ACHN (cell line): ENCODE measurements at places on chromosomes 13 and 19.

DNA sequence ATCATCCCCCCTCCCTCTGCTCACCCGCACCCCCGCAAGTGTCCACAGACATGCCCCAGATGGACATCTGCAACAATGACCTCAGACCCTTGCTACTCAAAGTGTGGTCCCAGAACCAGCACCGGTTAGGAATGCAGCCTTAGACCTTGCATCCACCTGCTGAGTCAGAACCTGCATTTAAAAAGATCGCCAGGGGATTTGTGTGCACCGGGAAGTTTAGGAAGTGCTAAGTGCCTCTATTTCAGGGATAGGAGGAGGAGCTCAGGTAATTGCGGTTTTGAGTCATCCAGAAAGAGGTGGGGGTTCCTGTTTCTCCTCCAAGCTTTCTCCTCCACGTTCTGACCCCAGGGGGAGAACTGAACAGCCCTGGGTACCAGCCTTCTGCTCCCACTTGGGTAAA is 46.2 kb downstream of the CACNA1A start:
- DNase-seq: no peak

GRCh38 chr19:12111943-12112637 is 28.1 kb downstream of the ZNF20 start:
- DNase-seq: no peak

DNA sequence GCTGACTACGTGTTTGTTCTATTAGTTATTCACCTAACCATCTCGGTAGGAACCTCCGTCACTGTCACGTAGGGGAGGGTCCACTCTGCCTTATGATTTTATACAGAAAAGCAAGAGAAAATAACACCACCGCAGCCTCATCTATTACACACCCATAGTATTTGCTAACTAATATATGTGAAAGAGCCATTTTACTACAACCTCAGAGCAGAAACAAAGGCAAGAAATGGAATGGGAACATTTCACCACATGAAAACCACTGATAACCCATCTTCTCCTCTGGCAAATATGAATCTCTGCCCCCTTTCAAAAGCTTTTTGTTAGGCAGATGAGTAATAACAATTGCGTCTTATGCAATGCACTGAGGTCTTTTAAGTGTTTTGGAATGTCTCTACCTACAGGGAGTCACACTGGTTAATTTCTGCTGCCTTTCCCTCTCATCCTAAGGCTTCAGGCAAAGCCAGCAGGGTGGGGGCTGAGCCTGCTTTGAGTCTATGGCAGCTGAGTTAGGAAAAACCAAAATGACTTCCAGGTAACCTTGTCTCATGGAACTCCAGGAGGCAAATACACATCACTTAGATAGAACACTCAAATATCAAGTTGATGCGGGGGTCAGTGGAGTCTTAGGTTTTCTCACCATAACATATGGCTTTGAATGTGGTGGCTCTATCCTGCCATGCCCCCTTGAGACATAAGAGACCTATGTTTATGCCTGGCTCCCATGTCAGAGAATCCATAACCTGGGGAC is 15.0 kb downstream of the TSHZ3 start:
- DNase-seq: no peak

DNA sequence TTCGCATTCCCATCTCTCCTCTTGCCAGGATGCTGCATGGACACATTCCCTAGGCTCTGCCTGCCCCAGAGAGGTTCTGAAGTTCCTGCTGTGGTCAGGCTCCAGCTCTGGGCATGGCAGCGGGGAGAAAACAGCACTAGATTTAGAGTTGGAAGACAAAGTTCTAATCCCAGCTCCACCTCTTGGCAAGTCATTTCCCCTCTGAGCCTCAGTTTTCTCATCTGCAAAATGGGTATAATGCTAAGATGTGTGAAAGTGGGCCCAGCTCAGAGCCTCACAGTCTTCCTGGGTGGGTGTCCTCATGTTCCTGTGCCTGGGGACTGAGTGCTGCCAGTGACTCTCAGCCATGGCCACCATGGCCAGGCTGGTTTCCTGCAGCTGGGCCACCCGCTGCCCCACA is 9.6 kb downstream of the PEPD start:
- DNase-seq: no peak

DNA sequence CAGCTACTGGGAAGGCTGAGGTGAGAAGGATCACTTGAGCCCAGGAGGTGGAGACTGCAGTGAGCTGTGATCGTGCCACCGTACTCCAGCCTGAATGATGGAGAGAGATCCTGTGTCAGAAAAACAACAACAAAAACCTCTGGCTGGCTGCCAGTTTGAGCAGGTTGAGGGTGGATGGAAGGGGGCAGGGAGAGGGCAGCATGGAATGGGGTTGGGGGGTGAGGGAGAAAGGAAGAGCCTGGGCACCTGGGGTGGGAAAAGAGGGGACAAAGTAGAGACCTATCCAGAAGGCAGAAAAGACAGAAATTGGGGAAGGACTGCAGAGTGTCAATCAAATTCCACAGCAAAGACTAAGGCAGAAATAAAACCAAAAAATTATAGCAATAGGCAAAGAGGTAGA is 4.7 kb downstream of the SLC1A5 start:
- DNase-seq: no peak

- peak; percentile 42 for DNase-seq
Measured at GRCh38 chr13:31946091-31946770, 85.3 kb upstream of the FRY start.

DNA sequence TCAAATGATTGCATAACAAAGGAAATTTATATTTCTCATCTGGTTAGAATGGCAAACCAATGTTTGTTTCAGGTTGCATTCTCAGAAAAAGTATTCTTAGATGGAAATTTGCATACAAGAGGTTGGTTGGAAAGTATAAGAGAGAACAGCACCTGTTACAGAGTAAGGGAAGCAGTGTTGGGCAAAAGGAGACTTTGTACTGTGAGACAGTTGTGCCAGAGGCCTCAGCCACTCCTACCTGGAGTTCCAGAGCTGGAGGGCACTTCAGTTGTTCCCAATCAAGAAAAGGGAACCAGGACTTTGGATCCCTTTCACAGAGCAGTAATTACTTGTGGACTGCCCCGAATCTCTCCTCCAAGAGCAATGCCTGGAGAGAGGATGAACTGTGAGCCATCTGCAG is 81.8 kb downstream of the SPRY2 start:
- no peak for DNase-seq

DNA sequence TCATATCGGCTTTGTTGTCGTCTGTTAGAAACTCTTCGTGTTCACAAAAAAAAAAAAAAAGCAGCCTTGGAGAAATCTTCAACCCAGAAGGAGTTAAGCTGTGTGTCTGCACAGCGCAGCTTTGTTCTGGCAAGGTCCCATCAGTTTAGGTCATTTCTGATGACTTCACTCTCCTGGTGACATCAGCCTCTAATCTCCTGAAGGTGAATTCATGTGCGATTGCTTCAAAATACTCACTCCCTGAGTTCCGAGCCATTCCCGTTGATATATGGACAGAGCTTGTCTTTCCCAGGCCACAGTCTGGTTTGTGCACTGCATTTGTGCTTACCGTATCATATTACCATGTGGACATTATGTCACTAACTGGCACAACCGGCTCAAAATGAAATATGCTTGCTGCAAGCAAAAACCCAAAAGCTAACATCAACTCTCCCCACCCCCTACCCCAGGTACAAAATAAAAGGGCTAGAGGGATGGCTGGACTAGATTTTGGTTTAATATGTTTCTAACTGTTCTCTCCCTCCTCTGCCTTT is 342.4 kb downstream of the KCNRG start:
- peak; percentile 57 for DNase-seq

- no peak for DNase-seq
Measured at GRCh38 chr13:33276570-33276969, 9.0 kb downstream of the STARD13 start.
